ENCODE measurements at places on chromosomes 16 and 17. TPM values are rescaled to one million over a fixed set of nuclear protein-coding genes. Genes with fewer than 3 reads are reported as not detected.

The TBC1D3 gene
- total RNA-seq, result 0.07 TPM

The DPEP3 gene
- total RNA-seq, result not detected

The RASL10B gene
- 0.13 TPM for total RNA-seq

The GP2 gene
- total RNA-seq, result not detected

The SOCS7 gene
- total RNA-seq, result 16.2 TPM

The RAB26 gene
- total RNA-seq, result 3.5 TPM
